ENCODE measurements at places on chromosomes 5 and 9.

DNA sequence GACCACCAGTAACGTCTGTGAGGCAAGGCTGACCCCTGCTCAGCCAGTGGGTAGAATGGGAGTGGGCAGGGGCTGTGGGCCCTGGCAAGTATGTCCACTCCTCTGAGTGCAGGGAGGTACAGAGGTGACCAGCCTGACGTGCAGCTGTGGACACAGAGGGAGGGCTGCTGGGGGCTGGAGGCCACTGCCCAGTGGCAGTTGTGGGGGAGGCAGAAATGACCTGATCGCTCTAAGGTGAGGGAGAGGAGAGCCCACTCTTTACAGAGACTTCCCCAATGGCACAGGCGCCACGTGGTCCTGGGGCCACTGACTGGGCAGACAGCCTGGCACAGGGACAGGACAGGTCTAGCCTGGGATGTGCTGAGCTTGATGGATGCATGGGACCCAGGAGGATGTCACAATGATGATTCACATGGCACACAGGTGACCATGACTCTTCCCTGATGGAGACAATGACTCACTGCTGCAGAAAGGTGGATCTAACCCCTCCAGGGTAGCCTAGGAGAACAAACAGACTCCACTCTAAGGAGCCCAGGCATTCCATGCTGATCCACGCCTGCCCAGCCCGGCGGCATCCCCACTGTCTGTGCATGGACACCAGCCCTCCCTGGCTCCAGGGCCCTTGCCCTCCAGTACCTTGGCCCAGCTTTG, 7.7 kb downstream of the LPCAT1 start:
- ATAC-seq, result peak; percentile 75

- ATAC-seq, result no peak
Observed at GRCh38 chr9:130132746-130133145, 39.5 kb upstream of the NCS1 start.

- no peak for ATAC-seq
Observed at GRCh38 chr9:78644359-78644758, 347.4 kb downstream of the PSAT1 start.

DNA sequence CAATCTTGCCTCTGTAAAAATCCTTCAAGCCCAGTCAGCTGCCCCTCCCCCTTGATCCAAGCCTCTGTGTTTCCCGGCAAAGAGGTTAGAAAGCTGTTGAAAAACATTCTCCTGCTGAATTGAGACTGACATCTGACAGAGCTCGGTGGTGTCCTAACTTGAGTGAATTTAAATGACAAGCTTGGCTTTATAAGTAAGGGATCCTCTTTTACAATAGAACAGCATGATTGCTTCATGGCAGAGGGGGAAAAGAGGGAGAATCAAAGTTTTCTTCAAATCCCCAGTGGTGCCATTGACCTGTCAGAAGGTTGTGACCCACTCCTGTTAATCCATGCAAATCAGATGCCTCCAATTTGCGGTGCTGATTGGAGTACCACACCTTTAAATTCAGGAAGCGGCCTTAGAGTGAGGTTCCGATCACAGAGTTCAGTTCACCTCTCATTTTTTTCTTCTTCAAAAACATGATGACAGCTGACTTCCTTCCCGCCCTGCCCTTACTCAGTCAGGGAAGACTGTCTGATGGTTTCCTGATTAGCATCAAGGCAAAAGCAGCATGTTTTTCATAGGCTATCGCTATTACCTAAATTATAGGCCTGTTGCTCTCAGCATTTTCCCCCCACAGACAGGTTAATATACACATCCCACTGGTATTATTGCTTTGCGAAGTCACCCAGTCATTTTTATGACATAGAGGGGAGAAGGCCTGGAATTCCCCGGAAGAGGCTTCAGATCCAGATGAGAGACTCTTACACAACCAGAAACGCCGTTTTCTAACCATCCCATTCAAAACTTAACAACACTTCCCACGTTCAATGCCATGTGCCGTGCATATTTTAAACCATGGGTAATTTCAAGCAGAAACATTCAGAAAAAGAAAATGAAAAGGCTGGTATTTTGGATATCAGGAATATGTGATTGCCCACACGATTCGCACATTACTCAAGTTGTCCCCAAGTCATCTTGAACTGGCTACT, 141.4 kb downstream of the EBF1 start:
- ATAC-seq, result peak; percentile 86

GRCh38 chr5:56705217-56705616, 110.1 kb upstream of the MAP3K1 start:
- no peak for ATAC-seq

DNA sequence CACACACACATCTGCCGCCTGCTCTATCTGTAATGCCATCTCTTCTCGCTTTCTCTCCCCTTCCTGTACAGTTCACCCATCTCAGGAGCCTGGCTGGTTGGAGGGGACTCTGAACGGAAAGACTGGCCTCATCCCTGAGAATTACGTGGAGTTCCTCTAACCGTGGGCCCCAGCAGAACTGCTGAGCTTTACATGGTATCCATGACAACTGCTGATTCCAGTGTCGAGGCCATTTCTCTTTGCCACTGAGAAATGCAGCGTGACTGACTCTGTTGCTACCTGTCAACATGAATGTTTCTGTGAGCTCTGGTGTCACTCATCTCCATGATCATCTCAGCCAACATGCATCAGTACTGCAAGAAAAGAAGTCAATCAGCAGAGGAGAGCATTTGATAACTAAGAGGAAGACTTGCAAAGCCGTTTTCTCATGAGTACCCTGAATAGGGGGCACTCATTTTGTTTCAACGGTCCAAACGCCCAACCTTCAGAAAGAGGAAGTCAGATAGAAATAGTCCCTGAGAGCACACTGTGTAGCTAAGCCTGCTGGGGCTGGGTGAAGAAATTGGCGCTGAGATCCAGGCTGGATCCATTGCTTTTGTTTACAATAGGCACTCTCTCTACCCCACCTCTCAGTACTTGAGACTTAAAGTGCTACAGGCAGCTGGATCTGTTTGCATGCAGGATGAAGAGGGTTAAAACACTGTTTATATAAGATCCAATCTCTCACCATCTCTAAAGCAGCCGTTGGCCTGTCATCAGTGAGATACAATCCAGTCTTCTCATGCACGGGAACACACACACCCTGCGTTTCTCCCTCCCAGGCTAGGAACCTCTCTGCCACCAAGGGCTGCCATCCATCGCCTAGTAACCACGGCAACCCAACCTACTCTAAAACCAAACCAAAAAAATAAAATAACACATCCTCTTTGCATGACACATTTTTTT, 180.9 kb downstream of the NR3C1 start:
- peak; percentile 71 for ATAC-seq

- no peak for ATAC-seq
Observed at GRCh38 chr5:104344809-104345208, 782.2 kb upstream of the NUDT12 start.

- no peak for ATAC-seq
Observed at GRCh38 chr5:18113721-18114120, 479.5 kb downstream of the TAF11L14 start.

DNA sequence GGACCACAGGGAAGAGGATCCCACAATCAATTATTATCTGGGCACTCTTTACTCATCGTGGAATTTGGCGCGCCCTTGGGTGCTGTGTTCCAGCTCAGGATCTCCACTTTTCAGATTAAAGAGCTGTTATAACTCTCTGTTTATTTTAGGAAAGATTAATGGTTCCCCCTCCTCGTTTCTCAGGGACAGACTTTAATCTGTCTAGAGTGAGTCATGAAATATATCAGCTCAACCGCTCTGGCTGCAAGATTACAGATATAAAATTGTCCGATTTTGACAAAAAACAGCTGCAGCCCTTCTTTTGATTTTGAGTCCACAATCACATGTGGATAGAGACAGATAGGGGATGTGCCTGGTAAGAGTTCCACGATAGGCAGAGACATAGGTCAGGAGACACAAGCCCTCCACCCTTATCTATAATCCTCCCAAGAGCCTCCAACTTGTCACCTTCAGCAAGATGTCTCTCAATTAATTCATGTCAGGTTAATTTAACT, 77.6 kb upstream of the ANKRD55 start:
- ATAC-seq, result no peak

- no peak for ATAC-seq
Observed at GRCh38 chr9:94449486-94449885, 105.4 kb upstream of the PCAT7 start.

- peak; percentile 91 for ATAC-seq
Observed at GRCh38 chr9:94165592-94166235, 81.5 kb downstream of the PTPDC1 start.

DNA sequence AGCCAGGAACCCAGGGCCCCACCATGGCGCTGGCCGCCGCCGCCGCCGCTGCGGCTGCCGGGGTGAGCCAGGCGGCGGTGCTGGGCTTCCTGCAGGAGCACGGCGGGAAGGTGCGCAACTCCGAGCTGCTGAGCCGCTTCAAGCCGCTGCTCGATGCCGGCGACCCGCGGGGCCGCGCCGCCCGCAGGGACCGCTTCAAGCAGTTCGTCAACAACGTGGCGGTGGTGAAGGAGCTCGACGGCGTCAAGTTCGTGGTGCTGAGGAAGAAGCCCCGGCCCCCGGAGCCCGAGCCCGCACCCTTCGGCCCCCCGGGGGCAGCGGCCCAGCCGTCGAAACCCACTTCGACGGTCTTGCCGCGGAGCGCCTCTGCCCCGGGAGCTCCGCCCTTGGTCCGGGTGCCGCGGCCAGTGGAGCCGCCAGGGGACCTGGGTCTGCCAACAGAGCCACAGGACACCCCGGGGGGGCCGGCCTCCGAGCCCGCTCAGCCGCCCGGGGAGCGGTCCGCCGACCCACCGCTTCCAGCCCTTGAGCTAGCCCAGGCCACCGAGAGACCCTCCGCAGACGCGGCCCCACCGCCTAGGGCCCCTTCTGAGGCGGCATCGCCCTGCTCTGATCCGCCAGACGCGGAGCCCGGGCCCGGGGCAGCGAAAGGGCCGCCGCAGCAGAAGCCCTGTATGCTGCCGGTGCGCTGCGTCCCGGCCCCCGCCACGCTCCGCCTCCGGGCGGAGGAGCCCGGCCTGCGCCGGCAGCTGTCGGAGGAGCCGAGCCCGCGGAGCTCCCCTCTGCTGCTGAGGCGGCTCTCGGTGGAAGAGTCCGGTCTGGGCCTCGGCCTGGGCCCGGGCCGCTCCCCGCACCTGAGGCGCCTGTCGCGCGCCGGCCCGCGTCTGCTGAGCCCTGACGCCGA, 749 bp downstream of the SOWAHA start:
- peak; percentile 47 for ATAC-seq

DNA sequence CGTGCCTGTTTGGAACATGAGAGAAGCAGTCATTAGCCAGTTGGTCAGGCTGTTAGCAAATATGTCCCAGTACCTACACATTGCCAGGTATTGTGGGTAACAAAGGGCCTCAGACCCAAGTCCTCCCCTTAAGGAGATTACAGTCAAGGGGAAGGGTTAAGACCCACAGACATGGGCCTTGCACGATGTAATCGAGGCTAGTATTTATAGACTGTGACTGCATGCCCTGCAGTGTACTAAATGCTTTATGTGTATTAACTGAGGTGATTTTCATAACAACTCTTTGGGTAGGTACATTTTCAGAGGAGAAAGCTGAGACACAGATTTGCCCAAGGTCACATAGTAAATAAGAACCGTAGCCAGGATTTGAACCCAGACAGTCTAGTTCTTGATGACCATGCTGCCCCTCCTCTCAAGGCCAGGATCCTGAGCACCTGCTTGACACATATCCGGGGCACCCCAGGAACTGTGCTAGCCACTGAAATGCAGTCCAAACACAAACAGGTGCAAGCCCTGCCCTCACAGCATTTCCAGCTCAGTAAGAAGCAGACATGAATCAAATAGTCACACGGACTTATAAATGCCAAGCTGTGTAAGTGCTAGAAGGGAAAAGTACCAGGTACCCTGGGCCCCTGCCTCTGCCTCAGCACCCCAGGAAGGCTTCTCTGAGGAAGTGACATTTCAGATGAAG, 32.0 kb upstream of the GRPEL2 start:
- ATAC-seq, result no peak

DNA sequence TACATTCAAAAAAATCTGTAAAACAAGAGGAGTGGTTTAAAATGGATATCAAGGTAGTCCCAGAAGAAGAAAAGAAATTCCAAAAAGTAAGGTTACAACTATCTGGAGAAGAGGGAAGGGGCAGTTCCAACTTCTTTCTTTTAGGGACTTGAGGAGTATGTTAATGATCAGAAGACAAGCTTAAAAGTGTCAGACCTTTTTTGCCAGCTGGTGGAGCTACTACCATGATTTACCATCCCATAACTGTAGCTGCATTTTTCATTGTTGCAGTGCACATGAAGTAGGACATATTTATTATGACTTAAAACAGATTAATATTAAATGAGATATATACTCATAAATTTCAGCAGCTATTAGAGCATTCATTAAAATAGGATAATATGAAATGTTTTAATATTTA, 158.5 kb upstream of the RGS7BP start:
- no peak for ATAC-seq

DNA sequence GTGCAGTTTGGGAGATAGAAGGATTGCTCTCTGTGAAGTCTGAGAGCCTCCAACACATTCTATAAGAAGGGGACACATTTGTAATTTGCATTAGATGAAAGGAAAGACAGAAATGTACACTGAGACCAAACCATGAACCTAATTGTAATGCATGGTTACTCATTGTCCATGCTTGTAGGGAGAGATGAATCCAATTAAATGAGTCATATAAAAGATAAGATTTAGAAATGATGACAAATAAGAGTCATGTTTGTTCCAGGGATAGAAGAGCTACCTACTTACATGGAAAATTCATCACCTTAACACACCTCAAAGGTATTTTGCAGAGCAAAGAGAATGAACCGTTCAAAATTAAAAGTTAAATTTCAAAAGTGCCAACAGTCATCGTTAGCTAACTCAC, 85.1 kb downstream of the FBXL7 start:
- ATAC-seq, result no peak

DNA sequence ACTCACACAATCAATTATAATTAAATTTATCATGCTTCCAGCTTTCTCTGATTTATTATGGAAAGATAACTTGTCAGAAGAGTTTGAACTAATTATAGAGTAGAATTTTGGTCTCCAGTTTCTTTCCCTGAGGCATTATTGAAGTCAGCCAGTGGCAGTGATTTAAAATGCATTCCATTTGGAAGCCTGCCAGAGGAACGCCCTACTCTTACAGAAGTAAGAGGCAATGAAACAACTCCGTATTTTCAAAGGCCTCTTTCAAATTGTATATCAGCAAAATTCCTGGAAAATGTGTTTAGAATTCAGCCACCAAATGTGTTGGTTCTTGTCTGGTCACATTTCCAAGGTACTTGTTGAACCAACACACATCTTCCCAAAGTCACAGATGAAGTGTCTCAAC, 640.9 kb downstream of the SEMA5A start:
- ATAC-seq, result no peak

GRCh38 chr5:140145818-140146522, 20.2 kb downstream of the IGIP start:
- ATAC-seq, result peak; percentile 84

DNA sequence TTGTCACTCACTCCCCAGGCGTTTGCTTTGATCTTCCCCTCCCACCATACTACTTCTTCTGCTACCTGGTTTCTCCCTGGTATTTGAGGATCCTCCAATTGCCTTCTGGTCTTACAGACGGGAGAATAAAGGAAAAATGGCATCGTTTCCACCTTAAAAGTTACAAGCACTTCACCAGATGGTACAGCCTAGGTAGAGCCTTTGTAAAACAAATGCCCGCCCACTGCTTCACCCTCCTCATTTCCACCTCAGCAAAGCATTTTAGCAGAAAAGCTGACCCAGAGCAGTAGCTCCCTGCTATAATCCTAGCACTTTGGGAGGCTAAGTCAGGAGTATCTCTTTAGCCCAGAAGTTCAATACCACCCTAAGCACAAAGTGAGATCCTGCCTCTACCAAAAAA, 5.1 kb upstream of the ANXA2R start:
- ATAC-seq, result no peak

GRCh38 chr9:107784235-107784958, 294.8 kb upstream of the KLF4 start:
- no peak for ATAC-seq
